Inflammatory macrophage treated with lipopolysaccharide for 4 hours (primary cell): ENCODE measurements at places on chromosomes 6 and 20.

GRCh38 chr6:153941768-153942167 lies 97.3 kb upstream of the OPRM1 start:
- DNase-seq = no peak

DNA sequence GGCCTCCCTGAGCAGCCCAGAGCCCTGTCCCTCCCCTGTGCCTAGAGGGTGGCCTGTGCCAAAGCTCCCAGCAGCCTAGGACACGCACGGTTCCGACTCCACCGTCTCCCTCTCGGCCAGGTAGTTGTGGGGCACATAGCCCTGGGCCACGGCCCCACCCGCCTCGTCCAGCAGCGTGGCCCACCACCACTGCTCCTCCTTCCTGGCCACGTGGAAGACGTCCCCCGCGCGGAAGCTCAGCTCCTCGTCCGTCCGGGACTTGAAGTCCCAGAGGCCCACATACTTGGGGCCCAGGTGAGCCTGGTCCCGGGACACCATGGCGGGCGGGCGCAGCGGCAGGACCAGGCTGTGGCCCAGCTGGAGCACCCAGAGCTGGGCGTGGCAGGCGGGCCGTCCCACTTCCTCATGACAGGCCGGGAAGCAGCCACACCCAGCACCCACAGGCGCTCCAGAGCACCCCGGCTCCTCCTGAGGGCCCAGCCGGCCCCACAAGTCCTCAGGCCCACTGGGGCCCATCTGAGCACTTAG lies at the start of gene PTK6:
PTK6 (minus strand) TSS at position 380 of the 528 bp plus-strand sequence; CDS start at position 318, 62 bp downstream.
- peak; percentile 86 for DNase-seq

DNA sequence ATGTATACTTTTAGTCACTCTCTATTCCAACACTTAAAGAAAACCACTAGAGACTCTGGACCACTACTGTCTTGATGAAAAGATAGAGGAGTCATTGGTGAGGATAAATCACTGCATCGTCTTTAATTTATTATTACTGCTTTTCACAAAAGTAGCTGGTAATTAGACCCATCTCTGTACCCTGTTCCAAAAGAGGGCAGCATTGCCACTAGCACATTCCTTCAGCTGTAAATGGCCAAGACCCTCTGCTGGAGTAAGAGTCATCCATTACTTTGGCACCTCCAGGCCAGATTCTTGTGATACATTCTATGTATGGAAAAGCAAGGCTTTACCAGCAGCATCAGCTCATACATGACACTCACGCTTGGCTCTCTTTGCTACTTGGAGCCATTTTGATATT lies 49.5 kb upstream of the PREP start:
- no peak for DNase-seq

GRCh38 chr6:22726966-22727365 lies 157.6 kb downstream of the HDGFL1 start:
- DNase-seq = no peak

DNA sequence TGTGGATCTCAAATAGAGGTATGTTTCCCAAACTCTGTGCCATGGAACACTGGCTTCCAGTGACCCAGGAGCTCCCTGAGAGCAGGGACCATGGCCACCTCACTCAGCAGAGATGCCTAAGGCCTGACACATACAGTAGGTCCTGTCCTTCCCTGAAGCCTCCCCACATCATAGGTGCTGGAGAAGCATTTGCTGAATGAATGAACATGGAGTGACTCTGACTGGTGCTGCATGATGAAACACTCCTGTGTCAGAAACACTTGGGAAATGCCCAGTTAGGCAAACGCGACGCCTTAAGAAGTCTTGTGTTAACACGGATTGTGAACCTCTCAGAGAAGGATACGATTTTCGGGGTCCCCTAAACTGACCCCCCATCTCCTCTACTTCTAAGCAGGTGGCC lies 14.3 kb downstream of the SLA2 start:
- DNase-seq = peak; percentile 43

DNA sequence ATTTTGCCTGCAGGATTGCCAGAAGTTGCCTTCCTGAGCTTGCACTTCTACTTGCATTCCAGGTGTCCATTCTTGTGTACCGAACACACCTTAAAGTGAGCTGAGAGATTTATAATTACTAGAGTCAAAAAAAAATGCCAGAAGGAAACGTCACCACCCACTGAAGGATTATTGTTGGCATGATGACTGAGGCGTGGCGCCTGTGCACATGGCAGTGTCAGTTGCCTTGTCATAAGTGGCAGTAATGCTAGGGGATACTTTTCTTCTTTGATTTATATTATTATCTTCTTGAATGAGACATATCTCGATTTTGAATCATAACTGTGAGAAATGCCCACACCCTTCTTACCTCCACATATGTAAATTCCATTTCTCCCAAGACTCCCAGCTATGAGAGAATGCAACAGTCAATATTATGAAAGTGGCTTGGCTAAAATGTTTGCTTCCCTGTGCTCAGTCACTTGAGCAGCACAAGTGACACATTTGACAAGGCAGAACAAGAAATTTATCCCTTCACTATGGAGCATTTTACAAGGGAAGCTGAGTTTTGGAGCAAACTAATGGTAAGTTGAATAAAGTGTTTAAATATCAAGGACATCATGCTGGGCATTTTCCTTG lies 149.5 kb upstream of the SASH1 start:
- DNase-seq = no peak

GRCh38 chr6:1615151-1615852 lies 5.6 kb downstream of the FOXC1 start:
- no peak for DNase-seq

DNA sequence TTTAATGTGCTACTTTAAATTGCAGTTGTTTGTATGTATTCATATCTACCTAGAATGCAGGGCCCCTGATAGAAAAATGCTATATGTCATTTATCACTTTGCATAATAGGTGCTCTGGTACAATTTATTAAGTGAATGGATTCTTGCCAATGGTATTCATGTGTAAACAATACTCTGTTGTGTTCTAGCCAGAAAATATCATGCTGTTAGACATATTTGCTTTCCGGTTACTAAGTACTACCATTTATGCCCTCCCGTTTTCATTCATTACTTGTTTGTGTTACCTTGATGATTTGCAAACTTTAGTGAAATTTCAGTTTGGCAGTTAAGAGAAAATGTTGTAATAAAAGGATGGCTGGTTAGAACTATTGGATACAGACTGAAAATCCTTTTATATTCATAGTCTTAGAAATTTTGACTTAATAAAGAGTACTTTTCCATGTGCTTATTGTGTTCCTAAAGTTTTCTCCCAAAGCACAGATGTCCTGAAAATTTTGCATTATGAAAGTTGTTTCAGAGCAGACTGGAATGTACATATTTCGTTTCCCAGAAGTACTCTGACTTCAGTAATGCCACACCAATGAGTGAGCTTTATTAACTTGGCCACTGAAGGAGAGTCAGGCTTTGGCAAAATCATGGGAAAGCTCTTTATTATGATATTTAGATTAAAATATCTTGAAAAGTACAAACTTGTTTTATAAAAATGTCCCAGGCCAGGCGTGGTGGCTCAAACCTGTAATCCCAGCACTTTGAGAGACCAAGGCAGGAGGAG lies 31.5 kb downstream of the RPF2 start:
- no peak for DNase-seq

DNA sequence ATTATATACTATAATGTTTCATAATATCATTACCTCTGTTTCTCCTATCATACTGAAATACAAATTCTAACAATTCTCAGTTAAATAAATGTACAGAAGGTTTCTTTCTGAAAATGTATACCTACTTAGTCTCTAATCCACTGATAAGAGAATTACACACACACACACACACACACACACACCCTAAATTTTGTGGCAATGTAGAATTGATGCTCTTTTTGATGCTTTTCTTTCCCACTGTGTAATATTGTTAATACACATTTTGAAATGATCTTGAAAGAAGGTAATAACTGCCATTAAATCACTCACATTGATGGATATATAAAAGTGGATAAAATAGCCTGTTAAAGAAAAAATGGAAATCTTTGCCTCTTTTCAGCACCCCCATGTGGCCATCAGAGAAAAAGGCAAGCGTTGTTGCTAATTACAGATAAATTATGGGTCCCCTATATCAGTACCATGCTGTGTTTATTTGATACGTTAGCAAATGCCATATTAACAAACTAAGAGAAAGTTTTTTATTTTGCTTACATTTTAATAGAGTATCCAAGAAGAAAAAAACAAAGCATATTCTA lies 76.6 kb upstream of the VGLL2 start:
- no peak for DNase-seq

GRCh38 chr20:62557462-62557861 lies 81.7 kb upstream of the GATA5 start:
- no peak for DNase-seq

GRCh38 chr6:3456395-3456897 lies 404 bp downstream of the SLC22A23 start:
- DNase-seq = no peak

DNA sequence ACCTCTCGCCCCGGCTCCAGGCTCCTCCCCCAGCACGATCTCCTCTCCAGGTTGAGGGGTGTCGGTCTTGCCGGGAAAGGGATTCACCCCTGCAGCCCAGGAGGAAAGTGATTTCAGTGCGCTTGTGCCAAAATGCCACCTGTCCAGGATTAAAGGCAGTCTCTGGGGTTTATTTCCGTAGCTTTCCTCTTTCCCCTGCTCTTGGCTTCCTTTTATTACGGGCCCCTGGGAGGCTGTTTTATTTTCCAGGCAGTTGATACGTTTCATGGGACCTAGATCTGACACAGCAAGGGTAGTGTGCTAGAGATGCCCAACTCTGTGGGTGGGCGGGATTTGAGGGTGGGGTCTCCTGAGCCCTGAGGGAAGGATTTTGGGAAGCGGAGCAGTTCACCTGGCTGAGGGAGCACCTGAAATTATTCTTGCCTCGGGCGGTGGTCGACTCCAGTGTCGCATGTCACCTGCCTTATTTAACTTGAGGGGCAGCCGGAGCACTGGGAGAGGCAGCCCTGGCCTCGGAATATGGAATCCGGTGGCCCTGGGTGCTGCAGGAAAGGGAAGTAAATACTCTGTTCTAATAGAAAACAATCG lies 9.5 kb upstream of the NKX2-2 start:
- no peak for DNase-seq

- DNase-seq = no peak
These were observed at the start of gene IMPG1 for GRCh38 chr6:76072562-76072961. Gene IMPG1 (minus strand): TSS chr6:76072662. CDS start chr6:76072488, 174 bp downstream.

- no peak for DNase-seq
These were observed 296.7 kb downstream of the TFAP2C start for GRCh38 chr20:56925831-56926170.

- DNase-seq = no peak
These were observed 18.0 kb downstream of the C6orf52 start for GRCh38 chr6:10676403-10676802.

DNA sequence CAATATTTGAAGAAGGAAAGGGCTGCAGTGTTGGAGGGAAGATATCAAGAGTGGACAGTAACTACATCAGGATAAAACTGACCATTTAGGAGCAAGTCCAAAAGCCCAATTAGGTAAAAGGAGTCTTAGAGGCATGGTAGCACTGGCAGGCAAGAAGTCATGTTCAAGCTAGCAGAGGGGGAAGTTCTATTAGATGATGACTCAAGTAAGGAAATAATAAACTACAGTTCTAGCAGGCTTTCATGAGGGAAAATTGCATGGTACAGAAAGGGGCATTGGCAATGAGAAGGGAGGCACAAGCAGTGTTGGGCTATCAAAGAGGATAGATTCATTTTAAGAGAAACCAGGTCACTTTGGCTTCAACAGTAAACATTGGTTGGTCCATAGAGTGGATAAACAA lies 156.1 kb upstream of the PTPRK start:
- DNase-seq = no peak

DNA sequence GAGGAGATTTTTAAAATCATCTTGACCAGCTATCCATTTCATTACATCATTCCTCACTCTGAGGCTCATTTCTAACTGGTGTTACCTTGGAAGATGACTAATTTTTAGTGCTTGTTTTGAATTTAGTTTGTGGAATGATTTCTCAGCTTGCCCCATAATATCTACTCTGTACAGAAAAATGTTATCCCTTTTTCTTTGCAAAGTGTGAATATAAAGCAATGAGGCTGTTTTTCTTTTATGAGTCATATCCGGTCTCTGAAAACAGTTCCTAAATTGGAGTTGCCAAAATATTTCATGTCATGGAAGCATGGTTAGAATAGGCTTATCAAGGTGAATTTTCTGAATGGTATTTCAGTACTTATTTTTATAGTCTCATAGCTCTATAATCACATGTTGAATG lies 43.8 kb downstream of the FUT9 start:
- no peak for DNase-seq
